ENCODE measurements at places on chromosomes 6 and 20.
A peak's percentile ranks its signal among the peaks of the same experiment; 100 is the strongest.

GRCh38 chr6:46189726-46190125 lies 18.9 kb upstream of the ENPP5 start:
- DNase-seq = no peak

- no peak for DNase-seq
These were observed 2.5 kb downstream of the LY6G6C start for GRCh38 chr6:31719001-31719400.

DNA sequence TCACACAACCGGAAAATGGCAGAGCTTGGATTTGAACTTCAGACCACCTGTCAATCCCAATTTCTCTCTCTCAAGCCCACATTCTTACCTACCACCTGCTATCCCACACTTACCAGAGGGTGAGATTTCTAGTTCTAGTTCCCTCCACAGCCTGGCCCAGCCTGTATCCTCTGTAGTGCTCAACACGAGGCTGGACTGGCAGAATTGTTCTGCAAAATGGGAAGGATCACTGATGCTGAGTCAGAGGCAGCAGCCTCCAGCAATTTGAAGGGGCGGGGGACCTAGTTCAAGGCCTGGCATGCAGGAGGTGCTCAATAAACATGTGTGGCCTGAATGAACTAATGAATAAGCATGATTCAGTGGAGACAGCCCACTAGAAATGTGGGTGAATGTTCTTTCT lies 53.6 kb upstream of the TTPAL start:
- no peak for DNase-seq

DNA sequence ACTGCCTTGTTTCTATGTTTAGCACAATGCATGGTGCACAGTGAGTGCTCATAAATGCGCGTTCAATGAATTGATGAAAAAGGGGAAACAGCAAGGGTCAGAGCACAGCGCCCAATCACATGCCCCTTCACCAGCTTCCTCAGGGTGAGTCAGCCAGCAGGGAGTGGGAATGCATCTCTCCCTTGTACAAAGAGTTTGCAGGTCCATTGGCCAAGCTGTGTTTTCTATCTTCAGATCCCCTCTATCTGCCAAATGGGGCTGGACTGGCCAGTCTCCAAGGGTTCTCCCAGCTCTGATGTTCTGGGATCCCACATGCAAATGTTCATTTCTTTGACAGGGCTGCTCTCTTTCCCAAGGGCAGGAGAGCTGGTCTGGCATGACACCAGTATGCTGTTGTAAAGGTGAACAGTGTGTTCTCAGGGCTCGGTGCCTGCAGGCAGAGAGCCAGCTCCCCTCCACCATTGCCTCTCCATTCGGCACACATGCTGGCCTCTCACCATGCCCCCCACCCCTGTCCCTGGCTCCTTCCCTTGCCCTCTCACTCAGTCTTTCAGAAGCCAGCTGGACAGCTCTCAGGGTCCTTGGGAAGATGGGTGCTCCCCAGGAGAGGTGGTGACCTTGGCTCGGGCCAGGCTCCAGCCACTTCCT lies 25.0 kb downstream of the ANGPT4 start:
- DNase-seq = no peak

GRCh38 chr20:48639899-48640298 lies 187.9 kb downstream of the PREX1 start:
- no peak for DNase-seq

DNA sequence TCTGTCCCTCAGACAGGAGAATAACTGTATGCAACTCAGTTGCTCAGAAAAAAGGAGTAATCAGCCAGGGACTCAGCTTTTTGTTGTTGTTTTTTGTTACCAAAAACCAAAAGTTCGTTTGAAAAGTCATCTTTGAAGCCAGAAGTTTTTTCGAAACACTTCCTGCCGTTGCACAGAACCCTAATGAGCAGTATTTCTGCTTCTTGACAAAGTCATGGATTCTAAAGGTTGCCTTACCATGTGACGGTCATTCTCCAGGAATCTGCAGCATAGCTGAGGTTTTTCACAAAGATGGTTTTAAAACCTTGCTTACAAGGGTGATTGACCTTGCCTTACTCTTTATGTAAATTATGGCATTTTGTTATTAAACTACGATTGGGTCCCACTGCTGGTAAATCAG lies 1.9 kb downstream of the RAB32 start:
- no peak for DNase-seq

- no peak for DNase-seq
These were observed 75.3 kb upstream of the CCN6 start for GRCh38 chr6:111978532-111979149.

DNA sequence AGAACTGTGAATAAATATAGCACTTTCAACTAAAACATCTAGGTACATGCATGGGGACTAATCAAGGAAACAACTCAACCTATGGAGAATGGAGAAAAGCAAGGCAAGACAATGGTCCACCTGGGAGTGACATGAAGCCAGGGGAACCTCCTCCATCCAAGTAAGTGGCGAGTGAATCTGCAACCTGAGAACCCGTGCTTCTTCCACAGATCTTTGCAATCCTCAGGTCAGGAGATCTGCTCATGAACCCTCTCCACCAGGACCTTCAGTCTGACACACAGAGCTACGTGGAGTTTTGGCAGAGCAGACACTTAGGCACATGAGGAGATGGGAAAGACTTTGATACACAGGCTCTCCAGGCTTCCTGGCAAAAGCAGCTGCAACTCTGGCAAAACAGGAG lies 58.8 kb upstream of the KHDRBS2 start:
- no peak for DNase-seq

- DNase-seq = no peak
These were observed 3.0 kb downstream of the BAK1 start for GRCh38 chr6:33577106-33577535.

DNA sequence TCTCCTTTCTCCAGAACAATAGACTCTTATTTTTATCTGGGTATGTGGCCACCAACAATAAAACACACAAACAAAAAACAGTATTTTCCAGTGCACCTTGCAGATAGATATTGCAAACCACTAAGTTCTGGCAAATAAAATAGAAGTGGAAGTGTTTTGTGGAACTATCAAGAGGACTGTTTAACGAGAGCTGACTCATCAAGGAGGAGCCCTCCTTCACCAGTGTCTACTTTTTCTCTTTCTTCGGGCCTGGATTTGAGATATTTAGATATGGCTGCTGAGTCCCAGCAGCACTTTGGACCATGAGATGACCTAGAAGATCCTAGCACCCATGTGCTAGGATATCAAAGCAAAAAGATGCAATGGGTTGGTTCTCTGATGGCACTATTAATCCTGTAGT lies 154.7 kb downstream of the AIG1 start:
- no peak for DNase-seq

DNA sequence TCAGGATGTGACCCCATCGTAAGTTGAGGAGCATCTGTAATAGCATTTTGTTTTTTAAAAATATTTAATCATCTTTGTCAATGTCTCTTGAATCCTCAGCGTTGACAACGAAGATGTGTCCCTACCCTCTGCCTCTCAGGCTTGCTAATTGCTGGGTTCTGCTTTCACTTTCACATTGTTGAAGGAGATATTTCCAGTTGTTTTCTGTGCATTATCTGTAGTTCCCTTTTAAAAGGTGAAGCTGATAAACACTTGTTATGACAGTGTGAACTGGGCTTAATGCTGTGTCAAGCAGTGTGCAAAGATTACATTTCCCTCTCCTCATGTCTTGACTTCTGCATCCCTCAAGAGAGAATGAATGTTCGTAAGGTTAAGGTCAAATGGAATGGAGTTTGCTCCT lies 54.9 kb downstream of the CSE1L start:
- DNase-seq = no peak

GRCh38 chr20:58251979-58252591 lies 23.6 kb upstream of the ANKRD60 start:
- no peak for DNase-seq

DNA sequence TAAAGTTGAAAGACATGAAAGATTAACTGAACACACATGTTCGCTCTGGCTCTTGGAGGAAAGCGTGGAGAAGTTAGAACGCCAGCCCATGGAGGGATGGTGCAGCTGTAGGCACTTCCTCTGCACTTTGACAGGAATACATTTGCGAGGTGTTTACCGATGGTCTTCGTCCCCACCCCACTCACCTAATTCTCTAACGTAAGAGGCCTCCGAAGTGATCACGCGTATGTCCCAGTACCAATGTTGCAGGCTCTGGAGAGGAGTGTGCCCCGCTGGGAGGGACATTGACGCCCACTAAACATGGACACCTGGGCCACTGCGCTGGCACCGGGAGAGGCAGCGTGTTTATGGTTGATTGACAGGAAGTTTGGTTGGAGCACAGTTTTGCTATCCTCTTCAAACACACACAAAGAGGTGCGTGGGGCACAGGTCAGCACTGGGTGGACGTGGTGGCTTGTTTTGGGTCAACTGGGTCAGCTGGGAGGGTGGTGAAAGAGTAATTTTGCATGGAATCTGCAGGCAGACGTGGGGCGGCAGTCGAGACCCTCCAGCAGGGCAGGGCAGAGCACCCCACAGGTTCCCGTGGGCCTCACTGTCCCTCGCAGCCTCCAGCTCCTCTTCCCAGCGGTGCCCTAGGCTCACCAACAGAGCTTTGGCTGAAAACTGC lies 110.1 kb downstream of the DLL1 start:
- no peak for DNase-seq

DNA sequence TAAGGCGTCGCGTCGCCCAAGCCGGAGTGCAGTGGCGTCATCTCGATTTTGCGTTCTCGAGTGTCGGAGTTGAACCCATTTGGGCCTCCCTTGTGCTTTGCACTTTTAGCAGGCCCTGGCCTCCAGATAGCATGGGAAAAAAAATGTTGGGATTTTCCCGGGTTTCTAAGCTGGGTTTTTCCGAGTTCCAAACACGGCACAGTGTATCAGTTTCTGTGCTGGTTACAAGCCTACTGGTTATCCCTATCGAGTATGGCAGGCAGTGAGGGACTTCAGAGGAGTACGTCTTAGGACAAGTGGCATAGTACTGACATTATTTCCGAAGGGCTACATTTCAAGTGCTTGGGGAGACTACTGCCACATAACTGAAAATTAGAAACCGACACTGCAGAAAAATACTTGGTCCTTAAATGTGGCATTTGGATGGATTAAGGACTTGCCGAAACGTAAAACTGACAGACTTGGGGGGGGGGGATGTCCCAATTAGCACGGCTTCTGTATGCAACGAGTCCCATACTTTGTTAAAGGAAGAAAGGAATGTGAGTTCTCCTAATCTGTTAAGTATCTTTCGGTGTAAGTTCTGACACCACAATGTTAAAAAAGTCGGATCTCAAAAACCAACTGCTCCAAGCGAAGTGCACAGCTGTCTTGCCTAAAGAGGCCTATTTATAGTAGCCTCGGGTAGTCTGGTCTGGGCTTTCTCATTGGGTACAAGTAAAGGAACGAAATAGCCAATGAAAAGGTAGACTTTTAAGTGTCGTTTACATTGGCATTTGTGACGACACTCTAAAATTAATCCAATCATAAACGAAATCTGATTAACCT lies 70.2 kb downstream of the HFE start:
- DNase-seq = peak; percentile 99

DNA sequence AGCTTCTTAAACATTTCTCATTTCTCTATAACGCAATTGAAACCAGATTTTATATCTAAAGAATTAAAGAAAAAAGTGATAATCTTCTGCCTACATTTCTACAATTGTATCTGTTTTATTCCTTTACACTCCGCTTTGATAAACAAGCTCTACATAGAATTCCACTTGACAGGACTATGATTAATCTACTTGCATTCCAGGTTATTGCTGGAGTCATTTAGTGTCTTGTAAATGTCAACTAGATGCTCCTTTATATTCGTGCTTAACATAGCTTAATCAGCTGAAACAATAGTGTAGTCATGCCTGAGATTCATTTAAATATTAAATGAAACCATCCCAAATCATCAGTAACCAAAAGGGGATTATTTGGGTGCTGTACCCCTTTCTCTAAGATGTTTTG lies 284.0 kb downstream of the TRDN start:
- DNase-seq = no peak

GRCh38 chr6:132651062-132651461 lies 7.9 kb downstream of the TAAR1 start:
- no peak for DNase-seq

DNA sequence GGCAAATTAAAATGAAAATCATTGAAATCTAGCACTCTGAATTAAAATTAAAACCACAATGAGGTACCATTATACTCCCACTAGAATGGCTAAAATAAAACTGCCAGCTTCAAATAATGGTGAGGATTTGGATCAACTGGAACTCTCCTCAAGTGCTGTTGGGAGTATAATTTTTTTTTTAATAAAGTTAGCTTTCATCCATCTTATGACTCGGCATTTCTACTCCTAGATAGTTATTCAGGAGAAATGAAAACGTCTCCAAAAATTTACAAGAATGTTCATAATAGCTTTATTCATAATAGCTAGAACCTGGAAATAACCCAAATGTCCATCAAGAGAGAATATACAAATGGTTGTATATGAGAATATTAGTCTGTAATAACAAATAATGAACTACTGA lies 63.2 kb downstream of the ASXL1 start:
- no peak for DNase-seq

- no peak for DNase-seq
These were observed 10.4 kb downstream of the IGF2R start for GRCh38 chr6:159979136-159979874.

GRCh38 chr20:57801581-57801980 lies 91.8 kb upstream of the PMEPA1 start:
- no peak for DNase-seq

DNA sequence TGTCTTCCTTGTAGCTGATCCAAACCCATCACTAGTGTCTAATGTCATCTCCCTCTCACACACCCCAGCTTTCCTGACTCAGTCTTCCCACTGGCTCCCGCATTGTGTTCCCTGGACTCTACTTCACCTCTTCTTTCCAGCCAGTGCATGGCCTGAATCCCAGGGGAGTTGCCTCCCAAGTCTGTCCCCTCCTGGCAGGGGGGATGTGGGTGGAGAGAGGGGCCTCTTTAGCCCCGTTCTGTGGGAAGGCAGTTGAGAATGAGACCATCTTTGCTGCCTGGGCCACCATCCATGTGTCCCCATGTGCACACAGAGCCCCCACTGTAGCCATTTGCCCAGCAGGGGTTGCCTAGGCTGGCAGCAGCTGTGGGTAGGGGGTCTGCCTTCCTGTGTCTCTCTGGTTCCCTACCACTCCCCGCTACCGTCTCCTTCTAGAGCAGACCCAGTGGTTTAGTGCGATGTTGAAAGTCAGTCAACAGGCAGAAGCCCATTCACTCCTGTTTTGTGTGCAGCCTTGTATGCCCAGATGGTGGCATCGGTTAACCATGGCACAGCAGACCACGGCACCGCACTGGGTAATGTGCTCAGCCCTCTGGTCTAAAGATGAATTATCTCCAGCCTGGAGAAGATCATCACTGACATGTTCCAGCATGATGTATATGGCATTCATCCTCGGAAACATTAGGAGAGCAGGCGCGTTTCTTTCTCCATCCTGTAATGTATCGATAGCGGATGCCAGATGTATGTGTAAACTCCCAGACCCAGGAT lies 178.8 kb upstream of the SNX9 start:
- no peak for DNase-seq

DNA sequence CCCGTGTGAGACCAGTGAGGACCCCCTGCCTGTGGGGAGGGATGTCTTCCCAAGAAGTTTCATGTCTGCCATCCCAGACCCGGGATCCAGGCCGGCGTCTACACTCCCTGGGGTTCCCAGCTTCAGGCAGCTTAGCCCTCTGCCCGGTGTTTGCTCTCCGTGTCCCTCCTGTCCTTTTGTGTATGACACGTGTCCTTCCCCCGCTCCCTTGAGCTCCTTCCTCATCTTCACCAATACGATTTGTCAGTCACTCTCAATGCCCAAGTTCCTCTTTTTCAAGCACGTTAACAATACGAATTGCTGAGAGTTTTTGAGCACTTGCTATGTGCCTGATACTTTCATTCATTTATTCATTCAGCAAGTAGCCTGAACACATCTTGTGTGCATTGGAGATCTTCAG lies 115.6 kb upstream of the PTPN1 start:
- DNase-seq = no peak

- no peak for DNase-seq
These were observed 525.3 kb upstream of the JARID2 start for GRCh38 chr6:14720411-14721102.
